ENCODE measurements at places on chromosomes 3 and 15. TPM values are rescaled to one million over a fixed set of nuclear protein-coding genes. Genes with fewer than 3 reads are reported as not detected.
A peak's percentile ranks its signal among the peaks of the same experiment; 100 is the strongest.

The SMARCC1 gene
- total RNA-seq, result 130 TPM

The COL7A1 gene
- total RNA-seq, result 0.85 TPM

- H3K27me3 ChIP-seq, result no peaks in the 10 kb centered on the region
- peaks cover 24% of the 10 kb centered on the region for H3K4me1 ChIP-seq
- peak; percentile 42 for DNase-seq
- peak overlapping the region; percentile 79 for H3K27ac ChIP-seq
- H3K4me3 ChIP-seq, result peak overlapping the region; percentile 89
- H3K36me3 ChIP-seq, result peaks cover 52% of the 10 kb centered on the region
Measured at GRCh38 chr15:101276501-101277037, 716 bp downstream of the SELENOS start.

GRCh38 chr3:119598410-119599098 lies 869 bp downstream of the PLA1A start:
- H3K4me1 ChIP-seq, result peaks cover 6% of the 10 kb centered on the region
- H3K36me3 ChIP-seq, result no peaks in the 10 kb centered on the region
- no peak overlapping the region for H3K4me3 ChIP-seq
- no peak overlapping the region for H3K27ac ChIP-seq
- no peaks in the 10 kb centered on the region for H3K27me3 ChIP-seq

DNA sequence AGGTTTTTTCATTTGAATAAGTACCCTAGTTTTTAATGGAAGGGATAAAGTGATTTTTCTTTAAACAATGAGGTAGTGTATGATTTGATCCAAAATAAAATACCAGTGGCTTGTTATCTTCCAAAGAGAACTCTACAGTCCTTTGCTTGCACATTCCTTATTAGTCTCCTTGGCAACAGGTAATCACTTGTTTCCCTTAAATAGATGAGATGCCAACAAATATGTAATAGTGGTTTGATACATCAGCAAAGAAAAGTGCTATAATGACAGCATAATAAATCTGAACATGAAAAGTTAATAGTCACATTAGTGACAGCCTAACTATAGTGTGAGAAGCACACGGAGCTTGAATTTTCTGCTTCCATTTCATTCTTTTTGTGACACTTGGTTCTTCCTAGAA lies 360.2 kb downstream of the ZNF385D start:
- no peak for DNase-seq
- H3K27me3 ChIP-seq, result no peaks in the 10 kb centered on the region
- no peak overlapping the region for H3K4me3 ChIP-seq
- no peak overlapping the region for H3K27ac ChIP-seq

All from activated CD4-positive, alpha-beta T cell treated with anti-CD3 and anti-CD28 coated beads for 36 hours (primary cell).